Hippocampal formation (tissue), 2 donors: ENCODE measurements at places on chromosomes 3 and 15.
A peak's percentile ranks its signal among the peaks of the same experiment; 100 is the strongest.

DNA sequence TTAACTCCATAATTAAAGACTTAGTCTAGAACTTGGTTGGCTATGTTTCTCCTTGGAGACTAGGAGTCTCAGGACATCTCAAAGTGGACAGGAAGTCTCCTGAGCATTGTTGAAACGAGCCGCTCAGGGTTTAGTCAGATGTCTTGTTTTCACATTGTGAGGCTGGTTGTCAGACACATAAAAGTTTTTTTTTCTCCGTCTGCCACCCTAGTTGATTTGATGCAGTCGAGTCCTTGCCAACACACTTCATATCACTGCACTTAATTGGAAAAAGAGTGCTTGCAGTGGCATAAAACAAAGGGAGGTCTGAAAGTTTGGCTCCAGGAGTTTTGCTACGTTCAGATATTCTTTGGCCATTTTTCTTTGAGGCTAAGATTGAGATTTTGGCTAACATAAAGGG lies 92.9 kb downstream of the USP13 start:
- no peak for DNase-seq

GRCh38 chr3:170814822-170815221 lies 55.2 kb downstream of the RPL22L1 start:
- no peak for DNase-seq

DNA sequence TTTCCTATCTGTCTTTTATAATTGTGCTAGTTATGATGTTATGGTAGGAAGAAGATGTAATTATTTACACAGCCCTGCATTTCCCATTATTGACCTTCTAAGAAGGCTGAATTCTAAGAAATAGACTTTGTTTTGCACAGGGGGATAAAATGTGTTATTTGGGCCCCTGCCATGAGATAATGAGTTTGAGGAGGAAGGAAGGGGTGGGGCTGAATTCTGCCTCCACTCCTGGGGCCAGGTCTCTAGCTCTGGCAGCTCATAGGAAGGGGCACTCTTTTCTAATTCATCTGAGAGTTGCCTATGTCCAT lies 69.2 kb upstream of the GOLGA8B start:
- no peak for DNase-seq

GRCh38 chr3:12638105-12638504 lies 25.8 kb downstream of the RAF1 start:
- no peak for DNase-seq

GRCh38 chr15:70147778-70148177 lies 50.1 kb upstream of the TLE3 start:
- DNase-seq = no peak

DNA sequence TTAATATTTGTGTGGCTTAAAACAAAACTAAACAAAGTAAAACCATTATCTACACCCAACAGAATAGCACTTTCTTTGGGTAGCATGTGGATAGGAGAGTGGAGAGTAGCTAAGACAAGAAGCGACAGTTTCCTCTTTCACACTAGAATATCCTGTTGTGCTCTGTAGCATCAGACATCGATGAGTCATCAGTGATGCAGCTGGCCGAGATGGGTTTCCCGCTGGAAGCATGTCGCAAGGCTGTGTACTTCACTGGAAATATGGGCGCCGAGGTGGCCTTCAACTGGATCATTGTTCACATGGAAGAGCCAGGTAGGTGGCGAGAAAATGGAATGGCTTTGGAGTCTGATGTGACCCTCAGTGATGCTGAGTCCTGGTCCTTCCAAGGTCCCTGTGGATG lies 108.1 kb downstream of the USP13 start:
- no peak for DNase-seq

DNA sequence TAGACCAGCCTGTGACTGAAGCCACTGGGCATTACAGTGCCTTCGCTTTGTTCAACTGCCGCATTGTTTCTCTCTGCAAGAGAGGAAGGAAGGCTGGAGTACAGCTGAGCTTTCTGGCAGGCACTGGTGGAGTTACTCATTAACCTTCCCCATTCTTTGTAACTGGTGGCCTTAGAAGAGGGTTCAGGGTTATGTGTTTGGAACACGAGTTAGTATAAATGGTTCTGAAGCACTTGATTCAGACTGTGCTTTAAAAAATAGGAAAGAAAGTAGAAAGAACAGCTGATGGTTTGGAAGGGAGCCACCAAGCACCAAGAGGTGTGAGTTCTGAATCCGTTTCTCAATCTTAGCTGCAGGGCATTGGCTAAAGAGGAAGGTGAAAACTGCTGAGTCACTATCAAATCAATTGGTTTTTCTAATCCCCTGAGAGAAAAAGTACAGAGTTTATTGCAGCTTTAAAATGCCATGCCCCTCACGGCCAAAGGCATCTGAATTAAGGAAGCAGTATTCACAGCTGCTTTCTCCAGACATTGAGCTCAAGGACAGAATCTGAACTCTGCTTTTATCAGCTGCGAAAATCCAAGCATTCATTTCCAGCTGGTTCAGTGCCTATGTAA lies 3.6 kb downstream of the HGD start:
- peak; percentile 86 for DNase-seq

- no peak for DNase-seq
These were observed 232.6 kb downstream of the NTRK3 start for GRCh38 chr15:88023914-88024313.

DNA sequence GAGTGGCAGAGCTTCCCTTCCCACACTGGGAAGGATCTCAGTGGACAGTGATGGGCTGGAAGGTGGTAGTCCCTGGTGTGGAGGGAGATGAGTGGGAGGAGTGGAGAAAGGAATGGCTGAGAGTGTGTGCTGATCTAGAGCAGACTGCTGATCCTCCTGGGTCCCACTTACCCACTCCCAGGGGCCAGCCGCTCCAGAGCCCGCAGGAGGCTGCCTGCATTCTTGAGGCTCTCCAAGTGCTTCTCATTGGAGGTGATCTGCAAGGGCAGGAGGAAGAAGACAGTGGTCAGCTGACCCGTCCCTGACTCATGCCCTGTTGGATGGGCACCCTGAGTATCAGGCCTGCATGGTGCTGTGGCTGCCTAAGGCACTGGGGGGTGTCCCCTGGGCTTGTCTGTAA lies 50.0 kb downstream of the CTNNB1 start:
- no peak for DNase-seq

GRCh38 chr15:81398910-81399551 lies 25.0 kb upstream of the TMC3 start:
- no peak for DNase-seq

GRCh38 chr3:32349184-32349583 lies 42.5 kb upstream of the CMTM7 start:
- DNase-seq = no peak

- no peak for DNase-seq
These were observed 480.9 kb downstream of the ZIC1 start for GRCh38 chr3:147890114-147890513.

DNA sequence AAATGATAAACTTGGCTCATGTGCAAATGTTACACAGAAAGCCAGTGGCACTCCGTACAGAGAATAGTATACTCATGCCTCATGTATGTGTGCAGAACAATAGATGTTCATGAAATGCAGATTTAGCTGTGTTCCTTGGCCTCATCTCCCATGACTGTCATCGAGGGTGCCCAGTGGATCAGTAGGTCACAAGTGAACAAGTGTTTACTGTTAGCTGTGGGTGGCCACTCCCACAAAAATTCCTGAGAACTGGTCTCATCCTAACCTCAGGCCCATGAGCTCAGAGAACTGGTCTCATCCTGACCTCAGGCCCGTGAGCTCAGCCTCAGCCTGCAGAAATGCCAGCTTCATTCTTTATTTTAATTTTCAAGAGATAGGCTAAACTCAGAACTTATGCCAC lies 124.1 kb downstream of the GADL1 start:
- no peak for DNase-seq

GRCh38 chr3:27649277-27649676 lies 72.8 kb downstream of the EOMES start:
- no peak for DNase-seq

- DNase-seq = no peak
These were observed 39.4 kb downstream of the LEO1 start for GRCh38 chr15:51932161-51932560.

GRCh38 chr3:127613406-127613805 lies 15.2 kb downstream of the MCM2 start:
- DNase-seq = no peak

DNA sequence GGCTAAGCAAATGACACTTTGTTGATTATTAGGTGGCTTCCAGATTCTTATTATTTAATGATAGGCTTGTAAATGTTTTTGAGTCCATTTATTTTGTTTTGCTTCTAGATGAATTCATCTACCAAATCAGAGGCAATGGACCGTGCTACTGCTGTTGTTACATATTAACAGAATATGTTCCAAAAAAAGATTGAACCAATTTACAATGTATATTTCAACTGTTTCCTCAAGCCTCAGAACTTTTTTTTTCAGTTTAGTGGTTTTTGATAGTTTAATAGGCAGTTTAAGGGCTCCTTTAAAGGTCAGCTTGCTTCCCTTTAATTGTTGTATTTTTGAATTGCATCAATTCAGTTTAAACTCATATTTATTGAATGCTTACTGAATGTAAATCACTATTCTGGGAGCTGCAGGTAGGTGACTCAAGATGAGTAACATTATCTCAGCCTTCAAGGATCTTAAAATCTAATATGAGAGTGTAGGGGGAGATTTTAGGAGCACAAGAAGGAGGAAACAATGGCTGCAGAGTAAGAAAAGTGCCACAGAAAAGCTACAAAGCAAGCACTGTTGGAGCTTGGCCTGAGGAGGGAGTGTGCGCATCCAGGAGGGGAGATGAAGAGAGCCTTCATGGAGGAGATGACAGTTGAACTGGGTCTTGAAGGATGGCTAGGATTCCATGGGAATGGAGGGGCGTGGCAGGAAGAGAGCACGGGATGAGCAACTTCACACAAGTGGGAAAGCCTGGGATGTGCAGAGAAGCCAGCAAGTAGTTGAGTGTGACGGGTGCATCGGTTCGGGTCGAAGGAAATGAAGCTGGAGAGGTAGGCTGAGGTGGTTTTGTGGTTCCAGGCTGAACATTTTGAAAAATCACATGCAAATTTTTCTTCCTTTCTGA lies 14.7 kb downstream of the MAP2K1 start:
- DNase-seq = no peak

- DNase-seq = no peak
These were observed 242.5 kb downstream of the ZBTB20 start for GRCh38 chr3:114904633-114905032.

- no peak for DNase-seq
These were observed 177.0 kb downstream of the ERC2 start for GRCh38 chr3:56291244-56291680.

DNA sequence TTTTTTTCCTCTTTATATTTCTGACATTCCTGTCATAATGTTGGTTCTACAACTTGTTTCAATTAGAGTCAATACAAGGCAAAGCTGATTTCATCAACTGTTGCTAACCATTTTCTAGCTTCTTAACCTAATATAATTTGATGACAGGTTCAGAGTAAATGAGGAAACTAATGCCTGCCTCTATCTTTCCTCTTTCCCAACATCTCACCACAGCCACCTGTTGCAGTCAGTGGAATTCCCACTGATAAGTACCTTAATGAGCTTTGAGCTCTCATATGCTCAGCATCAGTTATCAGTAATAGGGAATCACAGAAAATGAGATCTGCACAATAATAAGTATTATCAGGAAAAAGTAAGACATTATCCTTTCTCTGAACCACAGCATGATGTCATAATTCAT lies 241.9 kb downstream of the MEIS2 start:
- DNase-seq = no peak

- no peak for DNase-seq
These were observed 38.6 kb upstream of the SPSB4 start for GRCh38 chr3:141012571-141012970.

- no peak for DNase-seq
These were observed 136.6 kb upstream of the LRRN1 start for GRCh38 chr3:3662610-3663009.

GRCh38 chr3:148186881-148187280 lies 510.8 kb upstream of the AGTR1 start:
- DNase-seq = no peak

DNA sequence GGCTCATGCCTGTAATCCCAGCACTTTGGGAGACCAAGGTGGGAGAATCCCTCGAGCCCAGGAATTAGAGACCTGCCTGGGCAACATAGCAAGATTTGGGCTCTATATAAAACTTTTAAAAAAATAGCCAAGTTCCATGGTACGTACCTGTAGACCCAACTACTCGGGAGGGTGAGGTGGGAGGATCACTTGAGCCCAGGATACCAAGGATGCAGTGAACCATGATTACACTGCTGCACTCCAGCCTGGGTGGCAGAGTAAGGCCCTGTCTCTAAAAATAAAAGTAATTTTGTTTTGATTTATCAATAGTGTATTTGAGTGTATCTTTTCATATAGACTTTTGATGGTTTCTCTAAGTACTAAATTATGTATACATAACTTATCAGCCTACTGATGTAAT lies 63.1 kb downstream of the LSM3 start:
- DNase-seq = no peak

- DNase-seq = no peak
These were observed 63.3 kb downstream of the ULK4 start for GRCh38 chr3:41898631-41899030.

- no peak for DNase-seq
These were observed 554.7 kb upstream of the KCNMB2 start for GRCh38 chr3:177981576-177981975.

GRCh38 chr3:51057121-51057520 lies 328.0 kb upstream of the MANF start:
- no peak for DNase-seq

DNA sequence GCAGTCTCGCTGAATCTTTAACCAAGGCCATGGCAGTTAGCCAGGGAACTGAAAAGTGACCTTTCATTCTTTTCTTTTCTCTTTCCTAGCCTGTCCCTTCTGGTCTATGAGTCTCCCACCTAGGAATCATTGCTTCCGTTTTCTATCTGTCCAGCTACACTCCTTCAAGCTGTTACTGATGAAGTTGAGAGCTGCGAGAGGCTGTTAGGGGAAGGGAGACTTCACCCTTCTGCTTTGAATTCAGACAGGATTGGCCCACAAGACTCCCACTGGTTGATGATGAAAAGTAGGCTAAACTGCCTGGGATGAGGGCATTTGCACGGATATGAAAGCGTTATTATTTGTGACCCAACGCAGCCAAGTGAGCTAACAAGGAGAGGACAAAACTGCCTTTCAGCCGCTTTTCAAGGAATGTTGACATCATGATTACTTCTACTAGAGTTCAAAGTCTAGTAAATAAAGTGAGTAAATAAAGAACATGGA lies 30.2 kb downstream of the EIF4E3 start:
- peak; percentile 74 for DNase-seq

DNA sequence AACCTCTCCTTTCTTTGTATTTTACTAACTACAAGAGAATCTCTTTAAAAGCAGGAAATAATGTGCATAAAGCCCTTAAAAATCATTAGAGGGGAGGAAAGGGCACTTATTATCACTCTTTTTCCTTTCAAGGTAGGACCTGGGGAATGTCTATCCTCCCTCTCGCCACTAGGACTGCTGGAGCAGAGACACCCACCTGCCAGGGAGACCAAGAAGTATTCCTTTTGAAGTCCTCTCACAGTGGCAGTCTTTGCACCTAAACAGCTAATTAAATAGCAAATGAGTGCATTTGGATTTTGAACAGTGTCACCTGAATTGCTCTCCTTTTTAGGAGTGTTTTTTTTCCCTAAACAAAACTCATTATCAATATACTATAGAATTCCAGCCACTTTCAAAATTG lies 874.1 kb downstream of the ZPLD1 start:
- no peak for DNase-seq

GRCh38 chr3:77947671-77948070 lies 907.8 kb downstream of the ROBO2 start:
- no peak for DNase-seq
